ENCODE measurements at places on chromosomes 1 and 21.

- no peak for DNase-seq
Observed at GRCh38 chr1:68495968-68496679, 758 bp downstream of the DEPDC1 start.

GRCh38 chr1:201427963-201428362 is 6.4 kb upstream of the TNNI1 start:
- DNase-seq = no peak

DNA sequence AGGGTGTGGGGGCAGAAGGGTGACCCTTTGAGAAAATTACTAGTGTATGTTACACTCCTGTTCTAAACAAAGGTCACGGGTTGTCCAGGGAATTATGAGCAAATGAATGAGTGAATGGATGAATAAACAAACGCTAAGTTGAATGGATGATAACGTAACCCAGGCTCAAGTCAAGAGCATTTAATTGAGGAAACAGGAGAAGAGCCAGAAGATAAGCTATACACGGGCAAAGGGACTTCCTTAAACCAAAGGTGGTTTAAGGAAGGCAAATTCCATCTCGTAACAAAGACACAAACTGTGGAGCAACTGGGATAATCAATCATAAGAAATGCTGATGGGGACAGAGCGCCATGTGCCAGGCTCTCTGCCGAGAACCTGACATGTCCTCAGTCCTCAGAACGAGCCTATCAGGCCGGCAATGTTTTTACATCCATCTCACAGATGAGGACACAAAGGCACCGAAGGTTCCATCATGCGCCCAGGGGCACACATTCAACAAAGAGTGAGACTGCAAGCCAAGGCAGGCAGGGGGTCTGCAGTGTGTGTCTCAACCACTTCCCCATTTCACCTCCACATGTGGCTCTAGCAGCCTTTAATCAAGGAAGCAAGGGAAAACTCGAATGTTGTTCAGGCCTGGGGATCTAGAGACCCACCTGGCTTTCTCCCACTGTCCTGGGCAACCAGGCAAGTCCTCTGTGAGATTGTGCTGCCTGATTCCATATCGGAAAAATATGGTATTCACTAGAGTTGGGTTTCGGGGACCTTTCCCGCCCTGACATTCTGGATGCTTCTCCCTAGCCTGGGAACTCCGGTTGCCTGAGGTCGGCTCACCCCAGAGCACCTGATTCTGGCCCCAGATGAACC is 126.8 kb upstream of the EDN2 start:
- DNase-seq = no peak

GRCh38 chr1:183996396-183996795 is 41.1 kb downstream of the COLGALT2 start:
- no peak for DNase-seq

- DNase-seq = no peak
Observed at GRCh38 chr1:219432191-219432606, 180.7 kb downstream of the ZC3H11B start.

DNA sequence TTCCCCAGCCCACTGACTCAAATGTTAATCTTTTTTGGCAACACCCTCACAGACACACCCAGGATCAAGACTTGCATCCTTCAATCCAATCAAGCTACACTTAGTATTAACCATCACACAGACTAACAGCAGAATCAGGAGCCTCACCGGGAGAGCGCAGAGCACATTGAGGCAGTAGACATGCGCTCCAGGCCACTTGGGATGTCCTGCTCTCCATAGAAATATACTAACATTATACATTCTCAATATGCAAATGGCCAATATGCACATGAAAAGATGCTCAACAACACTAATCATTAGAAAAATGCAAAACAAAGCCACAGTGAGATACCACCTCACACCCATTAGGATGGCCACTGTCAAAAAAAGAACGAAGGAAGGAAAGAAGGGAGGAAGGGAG is 135.0 kb upstream of the KCNE2 start:
- no peak for DNase-seq

DNA sequence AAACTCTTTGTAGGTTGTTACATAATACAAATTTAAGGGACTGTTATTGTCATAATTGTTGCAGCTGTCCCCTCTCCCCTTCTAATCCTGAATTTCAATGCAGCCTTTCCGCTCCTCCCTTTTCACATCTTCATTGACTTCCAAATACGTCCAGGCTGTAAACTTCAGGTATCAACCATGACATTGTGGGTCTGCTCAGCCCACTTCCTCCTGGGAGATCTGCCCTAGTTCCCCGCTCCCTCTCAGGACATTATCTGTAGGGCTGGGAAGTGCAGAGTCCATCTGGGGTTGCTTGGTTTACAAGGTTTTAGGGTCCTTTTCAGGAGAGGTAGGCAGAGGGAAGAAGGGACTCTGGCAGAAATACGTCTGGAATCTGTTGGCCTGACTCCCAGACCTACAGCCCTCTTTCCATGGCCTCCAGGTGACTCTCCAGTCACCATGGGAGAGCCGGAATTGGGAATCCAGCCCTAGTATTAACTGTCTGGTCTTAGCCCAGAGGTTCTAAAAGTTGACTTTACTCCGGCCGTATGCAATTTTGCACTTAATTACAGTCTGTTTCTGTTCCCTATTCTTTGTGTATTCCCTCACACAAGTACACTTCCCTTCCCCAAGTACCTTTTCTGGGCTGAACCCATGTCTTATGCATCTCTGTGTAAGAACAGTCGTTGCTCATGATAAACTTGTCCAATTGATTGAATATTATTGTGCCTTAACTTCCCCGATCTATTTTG is 4.7 kb upstream of the DENND2D start:
- DNase-seq = no peak

DNA sequence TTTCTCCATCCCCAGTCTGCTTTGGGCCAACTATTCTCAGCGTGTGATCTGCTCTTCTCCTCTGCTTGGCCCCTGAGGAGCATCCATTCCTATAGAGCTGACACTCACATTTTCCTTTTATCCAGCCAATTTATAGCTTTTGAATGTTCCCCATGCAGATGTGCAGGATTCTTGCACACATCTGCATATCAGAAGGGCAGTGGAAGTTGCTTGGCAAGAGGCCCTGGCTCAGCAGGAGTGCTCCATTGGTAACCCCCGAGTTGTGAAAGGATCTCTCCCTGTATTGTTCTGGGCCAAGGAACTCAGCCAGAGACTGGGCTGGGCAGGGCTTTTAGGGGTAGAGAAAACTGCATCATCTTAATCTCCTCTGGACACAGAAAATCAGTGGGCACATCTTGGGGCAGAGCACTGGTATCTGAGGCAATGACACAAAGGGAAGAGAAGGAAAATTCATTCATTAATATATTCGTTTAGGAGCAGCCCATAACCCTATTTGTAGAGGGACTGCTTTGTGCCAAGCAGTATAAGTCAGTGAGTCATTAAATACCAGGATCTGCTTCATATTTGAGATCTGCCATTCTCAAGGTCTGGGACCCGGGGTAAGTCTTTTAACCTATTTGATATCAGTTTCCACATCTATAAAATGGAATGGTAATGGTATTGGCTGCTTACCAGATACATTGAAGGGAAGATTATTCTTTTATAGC is 31.0 kb upstream of the BEND5 start:
- DNase-seq = no peak

- no peak for DNase-seq
Observed at GRCh38 chr1:76073481-76073880, 1.1 kb upstream of the ST6GALNAC3 start.

- DNase-seq = no peak
Observed at GRCh38 chr1:56466538-56466937, 112.8 kb downstream of the PLPP3 start.

GRCh38 chr21:45294509-45295291 is 7.0 kb upstream of the POFUT2 start:
- DNase-seq = no peak

DNA sequence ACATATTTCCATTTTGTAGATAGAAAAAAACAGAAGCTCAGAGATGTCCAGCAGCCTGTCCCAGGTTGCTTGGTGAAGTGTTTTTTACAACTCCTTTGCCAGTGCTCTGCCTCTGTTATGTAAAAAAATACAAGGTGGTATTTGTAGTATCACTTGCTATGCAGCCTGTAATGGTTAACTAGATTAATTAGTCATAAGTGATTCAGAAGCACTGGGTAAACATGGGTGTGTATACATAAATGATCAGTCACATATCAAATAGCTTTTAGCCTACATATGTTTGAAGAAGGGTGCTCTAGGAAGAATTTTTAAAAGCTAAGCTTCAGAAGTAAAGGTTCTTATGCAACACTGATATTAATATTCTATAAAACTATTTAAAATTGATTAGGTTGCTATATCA is 70.0 kb upstream of the MAGI3 start:
- no peak for DNase-seq

DNA sequence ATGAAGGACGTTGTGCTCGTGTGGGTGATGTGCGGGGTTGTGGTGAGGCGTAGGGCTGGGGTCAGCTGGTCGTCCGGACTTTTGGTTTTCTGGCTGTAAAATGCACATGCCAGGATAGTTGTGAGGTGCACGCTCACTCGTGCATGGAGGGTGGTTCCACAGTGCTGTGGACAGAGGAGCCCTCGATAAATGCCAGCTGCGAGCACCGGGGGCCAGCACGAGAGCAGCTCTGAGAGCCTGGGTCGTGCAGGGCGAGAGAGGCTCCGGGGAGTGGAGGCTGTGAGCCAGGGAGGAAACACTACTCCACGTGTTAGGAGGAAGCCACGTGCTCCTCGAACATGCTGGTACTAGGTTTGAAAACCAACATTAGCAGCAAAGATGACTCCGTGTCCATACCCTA is 39.4 kb downstream of the COL18A1 start:
- DNase-seq = no peak

DNA sequence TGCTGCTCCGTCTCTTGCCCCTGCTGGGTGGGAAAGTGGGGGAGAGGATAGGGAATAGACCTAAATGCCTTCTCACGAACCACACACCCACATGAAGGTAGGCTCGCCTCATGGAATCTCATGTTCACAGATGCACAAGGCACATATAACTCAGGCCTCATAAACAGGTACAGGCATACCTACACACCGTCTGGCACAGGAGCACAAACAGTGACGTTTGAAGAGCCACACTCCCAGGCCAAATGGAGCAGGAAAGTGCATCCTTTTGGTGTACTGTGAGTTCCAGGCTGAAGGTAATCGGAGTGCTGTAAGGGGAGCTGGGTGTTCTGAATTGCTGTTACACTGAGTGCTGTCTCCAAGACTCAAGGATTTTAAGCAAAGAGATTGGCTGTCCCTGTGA is 13.1 kb downstream of the UTP11 start:
- DNase-seq = no peak

GRCh38 chr1:6445062-6445763 is 20.6 kb downstream of the ESPN start:
- DNase-seq = no peak

- no peak for DNase-seq
Observed at GRCh38 chr1:230352537-230352936, 73.6 kb downstream of the PGBD5 start.

GRCh38 chr1:171083222-171083621 is 7.5 kb upstream of the FMO3 start:
- no peak for DNase-seq

DNA sequence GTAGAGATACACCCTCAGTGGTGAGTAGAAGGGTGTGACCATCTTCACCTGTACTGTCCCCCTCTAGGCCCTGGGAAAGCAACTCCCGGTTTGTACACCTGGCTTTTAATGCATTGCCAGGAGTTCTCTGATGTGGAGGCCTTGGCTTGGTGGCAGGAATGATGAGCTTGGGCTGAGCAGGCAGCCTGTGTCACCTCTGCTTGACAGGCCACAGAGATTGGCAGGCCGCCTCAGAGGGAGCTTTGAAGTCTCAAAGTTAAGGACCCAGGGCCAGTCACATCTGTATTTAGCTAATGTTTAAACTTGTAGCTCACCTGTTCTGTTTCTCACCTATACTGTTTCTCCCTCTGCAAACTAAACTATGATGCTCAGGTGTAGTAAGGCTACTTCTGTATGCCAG is 28.5 kb downstream of the HUNK start:
- DNase-seq = no peak

DNA sequence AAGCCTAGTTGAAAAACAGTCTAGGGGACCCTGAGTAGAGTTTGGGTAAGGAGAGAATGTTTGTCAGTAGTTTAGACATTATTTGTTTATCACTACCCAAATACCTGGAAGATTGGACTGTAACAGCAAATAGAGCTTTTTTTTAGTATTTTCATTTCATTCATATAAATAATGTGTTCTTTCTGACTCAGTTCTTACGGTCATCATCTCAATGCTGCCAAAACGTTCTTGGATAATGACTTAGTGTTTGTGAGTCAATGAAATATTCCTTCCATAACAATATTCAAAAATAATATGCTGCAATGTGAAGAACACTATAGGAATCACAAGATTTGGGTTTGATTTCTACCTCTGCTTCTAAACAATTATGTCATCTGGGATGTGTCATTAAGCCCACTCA is 400.0 kb upstream of the PKN2 start:
- no peak for DNase-seq

- no peak for DNase-seq
Observed at GRCh38 chr1:221981461-221981860, 239.6 kb upstream of the DUSP10 start.

- DNase-seq = no peak
Observed at GRCh38 chr1:25431955-25432719, 1.4 kb downstream of the MACO1 start.

- DNase-seq = no peak
Observed at GRCh38 chr1:201688514-201688913, 140.4 kb upstream of the IPO9 start.

DNA sequence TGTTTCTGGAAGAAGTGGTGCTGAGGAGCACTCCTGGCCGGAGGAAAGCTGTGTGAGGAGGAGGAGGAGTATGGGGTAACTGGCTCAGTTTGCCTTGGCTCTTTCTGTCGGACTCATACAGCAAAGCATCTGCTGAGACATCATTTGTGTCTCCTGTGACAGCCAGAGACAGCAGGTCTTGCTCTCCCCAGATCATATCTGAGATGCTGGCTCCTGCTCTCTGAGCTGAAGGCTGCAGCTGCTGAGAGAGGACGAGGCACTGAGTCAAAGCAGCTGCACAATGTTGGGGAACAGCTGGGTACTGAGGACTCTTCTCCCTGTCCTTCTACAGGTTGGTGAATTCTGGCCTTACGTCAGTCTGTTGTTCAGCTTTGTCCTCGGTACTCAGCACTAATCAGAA is 14.3 kb downstream of the OR2B11 start:
- no peak for DNase-seq

DNA sequence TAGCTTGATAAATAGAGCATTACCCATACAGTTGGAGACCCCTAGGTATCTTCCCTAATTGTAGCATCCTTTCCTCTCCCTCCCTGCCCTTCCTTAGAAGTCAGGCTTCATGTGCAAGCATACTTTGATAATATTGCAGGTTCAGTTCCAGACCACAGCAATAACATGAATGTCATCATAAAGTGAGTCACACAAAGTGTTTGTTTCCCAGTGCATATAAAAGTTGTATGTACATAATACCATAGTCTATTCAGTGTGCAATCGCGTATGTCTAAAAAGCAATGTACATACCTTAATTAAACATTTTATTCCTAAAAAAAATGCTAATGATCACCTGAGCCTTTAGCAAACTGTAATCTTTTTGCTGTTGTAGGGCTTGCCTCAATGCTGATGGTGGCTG is 33.4 kb upstream of the KAZN start:
- DNase-seq = no peak

GRCh38 chr1:151578941-151579340 is 32.9 kb upstream of the SNX27 start:
- no peak for DNase-seq

GRCh38 chr1:68344208-68344607 is 105.5 kb downstream of the RPE65 start:
- DNase-seq = no peak
